ENCODE measurements at places on chromosomes 3 and 15.

DNA sequence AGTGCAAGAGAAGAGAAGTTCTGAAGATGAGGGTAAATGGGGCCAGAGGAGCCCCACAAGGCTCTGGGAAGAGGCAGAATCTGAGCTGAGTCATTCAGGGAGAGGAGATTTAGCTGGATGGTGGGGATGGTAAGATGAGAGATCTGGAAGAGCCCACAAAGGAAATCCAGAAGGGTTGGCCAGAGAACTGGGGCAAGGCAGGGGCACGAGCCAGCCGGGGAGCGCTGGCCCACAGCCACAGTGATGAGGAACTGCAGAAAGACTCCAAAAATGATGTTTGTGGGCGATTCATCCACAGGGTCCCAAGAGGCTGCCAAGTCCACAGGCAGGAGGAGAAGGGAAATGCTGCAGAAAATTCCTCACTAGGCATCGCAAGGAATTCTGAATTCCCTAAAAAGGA lies 75.9 kb upstream of the ATP2B2 start:
- DNase-seq: no peak

DNA sequence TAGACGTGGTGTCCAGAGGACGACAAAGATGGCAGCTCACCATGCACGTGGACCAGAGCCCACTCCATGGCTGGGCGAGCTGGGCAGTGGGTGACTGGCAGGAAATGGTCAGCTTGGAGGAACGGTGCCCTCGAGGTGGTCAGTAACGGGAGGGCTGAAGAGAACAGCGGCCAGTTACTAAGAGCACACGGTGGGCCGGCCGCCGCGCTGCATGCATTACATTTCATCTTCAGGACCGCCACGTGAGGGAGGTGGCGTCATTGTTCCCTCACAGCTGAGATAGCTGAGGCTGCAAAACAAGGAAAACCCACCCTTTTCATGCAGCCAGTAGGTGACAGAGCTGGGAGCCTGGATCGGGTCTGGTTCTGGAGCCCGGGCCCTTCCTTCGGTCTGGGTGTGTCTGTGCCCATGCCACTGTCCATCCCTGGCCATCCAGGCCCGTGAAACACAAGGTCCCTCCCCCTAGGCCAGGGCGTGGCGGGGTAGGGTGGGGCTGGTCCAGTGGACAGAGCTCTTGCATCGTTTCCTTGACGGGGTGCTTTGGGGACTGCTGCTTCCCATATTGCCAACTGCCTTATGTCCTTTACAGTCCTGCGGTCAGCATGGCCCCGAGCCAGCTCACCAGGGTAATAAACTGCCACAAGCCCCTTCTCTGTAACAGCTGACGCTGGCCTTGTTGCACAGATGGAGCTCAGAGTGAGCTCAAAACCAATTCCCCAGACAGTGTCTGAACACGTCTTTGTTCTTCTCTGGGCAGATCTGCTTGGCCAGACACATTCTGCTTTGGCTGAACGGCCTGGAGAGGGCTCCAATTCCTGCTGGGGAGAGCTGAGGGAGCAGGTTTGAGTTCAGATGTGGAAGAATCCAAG lies 51.8 kb downstream of the RGMA start:
- peak; percentile 78 for DNase-seq

GRCh38 chr3:12545473-12545791 lies at the start of gene MKRN2OS:
MKRN2OS (minus strand) TSS chr3:12545499; CDS start chr3:12545464, 35 bp downstream.
- DNase-seq: no peak

- no peak for DNase-seq
Observed at GRCh38 chr3:107430996-107431245, 53.7 kb downstream of the CCDC54 start.

GRCh38 chr3:94036909-94037507 lies 8.6 kb upstream of the STX19 start:
- DNase-seq: no peak

GRCh38 chr3:42428830-42429229 lies 18.4 kb upstream of the LYZL4 start:
- peak; percentile 6 for DNase-seq

DNA sequence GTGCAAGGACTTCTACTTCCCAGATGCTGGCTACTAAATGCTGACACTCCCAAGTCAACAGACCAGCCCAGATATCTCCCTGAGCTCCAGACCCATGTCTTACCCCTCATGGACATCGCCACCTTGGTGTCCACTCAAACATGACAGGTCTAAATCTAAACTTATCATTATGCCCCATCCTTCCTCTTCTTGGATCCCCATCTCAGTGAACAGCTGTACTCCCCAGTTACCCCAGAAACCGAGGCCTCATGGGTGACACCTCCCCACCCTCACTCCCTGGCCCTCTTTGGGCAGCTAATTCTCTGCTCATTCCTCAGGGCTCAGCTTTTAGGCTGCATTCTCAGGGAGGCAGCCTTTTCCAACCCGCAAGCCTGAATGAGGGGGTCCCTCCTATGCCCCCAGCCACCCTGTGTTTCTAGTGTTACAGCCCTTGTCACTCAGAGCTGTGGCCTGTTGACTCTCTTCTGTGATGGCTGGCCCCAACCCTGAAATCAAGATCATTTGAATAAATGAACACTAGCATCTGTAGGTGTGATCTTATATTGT lies 5.4 kb downstream of the EHD4 start:
- no peak for DNase-seq

GRCh38 chr15:42474827-42475226 lies 16.1 kb downstream of the ZNF106 start:
- DNase-seq: no peak

DNA sequence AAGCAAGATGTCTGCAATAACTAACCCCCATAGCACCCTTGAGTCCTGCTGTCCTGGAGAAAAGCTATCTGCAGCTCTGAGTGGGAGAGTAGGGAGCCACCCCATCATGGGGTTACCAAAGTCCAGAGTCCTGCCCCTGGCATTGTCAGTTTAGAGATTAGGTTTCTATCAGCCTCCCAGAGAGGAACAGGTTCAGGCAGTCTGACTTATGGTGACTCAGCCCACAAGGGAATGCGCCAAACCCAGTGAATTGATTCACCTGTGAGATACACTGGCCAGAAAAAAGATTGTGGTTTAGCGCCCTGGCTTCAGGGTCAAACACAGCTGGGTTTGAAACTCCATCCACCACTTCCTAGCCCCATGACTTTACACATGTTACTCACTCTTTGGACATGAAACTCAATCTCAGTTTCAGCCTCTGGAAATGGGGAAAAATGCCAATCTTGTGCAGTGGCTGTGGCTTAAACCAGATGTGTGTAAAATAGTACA lies 263.6 kb upstream of the HES1 start:
- no peak for DNase-seq

GRCh38 chr15:62771234-62771633 lies 271.3 kb upstream of the TPM1 start:
- DNase-seq: no peak

DNA sequence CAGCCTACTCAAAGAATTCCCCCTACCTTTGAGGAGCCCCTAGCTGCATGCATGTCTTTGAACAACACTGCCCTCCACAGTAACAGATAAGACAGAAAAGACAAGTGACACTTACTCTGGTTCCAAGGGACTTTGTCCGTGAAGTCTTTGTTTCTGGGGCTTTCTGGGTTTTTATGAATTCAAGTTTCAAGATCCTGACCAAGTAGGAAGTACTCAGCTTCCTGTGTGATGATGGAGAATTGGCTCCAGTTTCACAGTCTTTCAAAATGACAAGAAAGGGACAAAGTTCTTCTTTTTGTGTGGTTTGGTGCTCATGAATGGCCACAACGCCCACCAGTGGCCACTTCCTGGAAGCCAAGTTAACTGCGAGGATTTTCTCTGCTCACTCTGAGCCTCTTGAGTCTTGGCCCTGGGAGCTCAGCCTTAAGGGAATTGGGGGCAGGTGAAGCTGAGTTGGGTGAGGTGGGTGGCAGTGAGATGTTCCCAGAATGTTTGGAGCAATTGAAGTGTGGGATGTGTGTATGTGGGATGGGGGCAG lies at the start of gene CCR1:
TSS of gene CCR1 (minus strand) at position 147 of the 538 bp plus-strand sequence. CDS start 4,000 bp downstream, outside the sequence.
- DNase-seq: peak; percentile 11

DNA sequence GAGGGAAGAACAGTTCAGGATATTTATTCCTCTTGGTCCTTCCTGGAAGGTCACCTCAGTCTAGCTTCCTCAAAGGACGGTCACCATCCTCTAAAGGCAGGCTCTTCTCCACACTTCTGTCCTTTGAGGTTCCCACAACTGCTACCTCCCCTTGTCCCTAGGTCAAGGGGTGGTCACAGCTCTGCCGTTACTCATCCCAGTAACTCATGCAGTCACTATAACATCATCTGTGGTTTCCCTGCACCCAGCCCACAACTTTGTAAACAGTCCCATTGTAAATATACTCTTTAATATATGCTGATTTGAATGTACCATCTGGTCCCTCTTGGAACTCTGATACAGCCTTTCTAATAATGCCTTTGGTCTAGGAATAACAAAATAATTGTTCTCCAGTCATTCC lies 887.4 kb downstream of the FHIT start:
- no peak for DNase-seq

GRCh38 chr3:171522651-171523050 lies 62.4 kb upstream of the TNIK start:
- DNase-seq: no peak

DNA sequence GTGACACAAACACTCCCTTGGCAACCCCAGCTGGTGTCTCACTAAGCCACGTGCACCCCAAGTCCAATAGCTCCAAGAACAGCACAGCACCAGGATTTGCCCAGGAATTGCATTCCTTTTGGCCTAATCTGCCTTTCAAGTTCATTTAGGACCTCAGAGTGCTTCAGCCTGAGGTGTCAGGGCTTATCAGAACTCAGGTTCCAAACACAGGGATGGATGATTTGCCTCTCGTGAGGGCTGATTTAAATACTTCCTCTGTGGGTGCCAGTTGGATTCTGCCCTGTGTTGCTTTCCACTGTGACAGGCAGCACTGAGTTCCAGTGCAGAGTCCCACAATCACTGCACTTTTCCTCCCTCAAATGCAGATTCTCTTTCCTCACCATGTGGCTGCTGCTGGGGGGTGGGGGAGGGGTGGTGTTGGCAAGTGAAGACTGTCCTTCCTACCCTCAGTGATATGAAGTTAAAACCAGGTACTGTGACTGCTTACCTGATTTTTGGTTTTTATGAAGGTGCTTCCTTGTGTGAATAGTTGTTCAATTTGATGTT lies 204.3 kb upstream of the STAC start:
- DNase-seq: no peak

- no peak for DNase-seq
Observed at GRCh38 chr15:25600751-25601150, 161.9 kb upstream of the UBE3A start.
